ENCODE measurements at places on chromosomes 11 and 22.

- H3K36me3 ChIP-seq, result no peaks in the 10 kb centered on the region
- no peak for DNase-seq
- no peaks in the 10 kb centered on the region for H3K27me3 ChIP-seq
- H3K4me3 ChIP-seq, result no peak overlapping the region
- H3K4me1 ChIP-seq, result peaks cover 1% of the 10 kb centered on the region
Measured at GRCh38 chr11:95338430-95338991, 107.5 kb upstream of the SESN3 start.

GRCh38 chr11:88418508-88418907, 81.0 kb upstream of the CTSC start:
- H3K27me3 ChIP-seq, result no peaks in the 10 kb centered on the region
- H3K36me3 ChIP-seq, result no peaks in the 10 kb centered on the region
- no peak overlapping the region for H3K27ac ChIP-seq

DNA sequence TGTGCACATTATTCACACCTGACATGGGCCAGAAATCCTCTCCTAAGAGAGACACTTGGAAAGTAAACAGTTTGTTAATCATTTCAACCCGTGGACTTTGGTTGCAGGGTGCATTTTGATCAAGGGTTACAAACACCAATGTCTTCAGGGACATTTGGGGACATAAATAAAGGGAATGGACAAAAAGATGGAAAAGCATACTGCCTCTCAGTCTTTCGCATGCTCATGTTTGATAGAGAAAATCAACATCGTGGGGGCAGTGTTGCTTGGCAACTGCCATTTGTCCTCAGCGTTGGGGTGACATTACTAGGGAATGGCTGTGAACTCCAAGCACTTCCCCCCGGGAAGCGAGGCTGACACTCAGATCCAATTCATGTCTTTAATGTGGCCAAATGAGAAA, 114.7 kb upstream of the OR4B1 start:
- DNase-seq, result no peak
- no peaks in the 10 kb centered on the region for H3K36me3 ChIP-seq
- H3K4me3 ChIP-seq, result no peak overlapping the region
- H3K27me3 ChIP-seq, result no peaks in the 10 kb centered on the region

GRCh38 chr11:104968856-104969776, 742 bp upstream of the CASP4 start:
- peak overlapping the region; percentile 94 for H3K4me3 ChIP-seq
- peaks cover 30% of the 10 kb centered on the region for H3K36me3 ChIP-seq
- peaks cover 38% of the 10 kb centered on the region for H3K4me1 ChIP-seq

GRCh38 chr11:6719576-6719975, 36.4 kb upstream of the MRPL17 start:
- H3K36me3 ChIP-seq, result peaks cover 69% of the 10 kb centered on the region
- no peaks in the 10 kb centered on the region for H3K27me3 ChIP-seq
- H3K4me3 ChIP-seq, result no peak overlapping the region
- H3K4me1 ChIP-seq, result peaks cover 34% of the 10 kb centered on the region
